ENCODE measurements at places on chromosomes 3 and 15.

GRCh38 chr3:154334973-154335420 lies 10.7 kb upstream of the DHX36 start:
- no peak for DNase-seq

- no peak for DNase-seq
Measured at GRCh38 chr3:161316006-161316689, 55.2 kb downstream of the SPTSSB start.

DNA sequence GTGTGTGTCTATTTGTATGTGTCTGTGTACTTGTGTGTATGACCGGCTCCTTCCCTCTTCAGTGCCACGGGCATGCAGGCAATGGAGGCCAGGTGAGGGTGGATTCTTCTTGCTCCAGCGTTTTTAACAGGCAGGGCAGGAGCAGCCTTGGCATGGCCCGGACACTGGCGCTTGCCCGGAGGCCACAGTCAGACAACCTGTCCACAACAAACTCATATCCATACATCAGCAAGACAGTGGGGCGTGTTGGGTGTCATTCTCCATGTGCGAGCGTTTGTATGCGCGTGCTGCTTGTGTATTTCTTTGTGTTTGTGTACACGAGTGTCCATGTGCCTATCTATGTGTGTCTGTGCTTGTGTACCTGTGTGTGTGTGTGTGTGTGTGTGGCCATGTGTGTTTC lies 29.8 kb downstream of the PTH1R start:
- DNase-seq = no peak

DNA sequence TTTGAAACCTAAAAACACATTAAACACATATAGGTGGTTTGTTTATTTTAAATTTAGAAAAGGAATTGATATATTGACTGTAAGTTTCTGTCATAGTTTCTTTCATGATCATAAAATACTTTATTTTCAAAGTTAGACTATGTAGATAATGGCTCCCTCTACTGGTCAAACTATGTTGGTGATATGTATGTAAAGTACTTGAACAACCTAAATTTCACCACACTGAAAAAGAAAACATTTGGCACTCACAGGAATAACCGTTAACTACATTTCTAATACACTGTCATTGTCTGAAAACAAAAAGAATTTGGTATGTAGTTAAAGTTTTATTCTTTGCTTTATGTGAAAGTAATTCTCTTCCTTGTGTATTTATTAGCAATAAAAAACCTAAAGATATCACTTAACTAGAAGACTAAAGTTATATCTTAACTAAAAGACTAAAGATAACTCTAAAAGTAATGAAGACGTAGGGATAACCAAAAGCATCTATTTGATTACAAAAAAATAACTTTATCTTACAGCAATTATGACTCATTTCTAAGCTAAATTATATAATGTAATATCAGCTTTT lies 427.5 kb downstream of the VGLL3 start:
- no peak for DNase-seq

DNA sequence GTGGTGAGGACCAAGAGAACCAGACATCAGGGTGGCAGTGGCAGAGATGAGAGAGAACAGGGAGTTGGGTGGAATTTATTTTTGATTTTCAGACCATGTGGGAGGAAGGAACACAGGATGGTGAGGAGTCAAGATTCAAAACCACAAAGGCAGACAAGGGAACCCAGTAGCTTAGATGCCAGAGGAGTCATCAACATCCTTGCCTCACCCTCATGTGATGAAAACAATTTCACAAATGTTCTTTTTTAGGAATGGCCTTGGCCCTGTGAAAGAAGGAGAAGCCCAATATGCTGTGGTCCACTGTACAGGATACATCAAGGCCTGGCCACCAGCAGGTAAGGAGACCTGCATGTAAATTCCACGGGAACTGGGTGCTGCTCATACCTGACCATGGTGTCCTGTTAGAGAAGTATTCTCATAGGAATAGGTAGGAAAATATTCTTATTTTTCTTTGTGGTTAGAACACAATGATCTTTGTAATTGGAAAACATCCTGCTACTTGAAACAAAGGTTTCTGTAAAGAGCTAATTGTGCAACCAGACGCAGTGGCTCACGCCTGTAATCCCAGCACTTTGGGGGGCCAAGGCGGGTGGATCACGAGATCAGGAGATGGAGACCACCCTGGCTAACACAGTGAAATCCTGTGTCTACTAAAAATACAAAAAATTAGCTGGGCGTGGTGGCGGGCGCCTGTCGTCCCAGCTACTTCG lies 110.0 kb downstream of the ARNT2 start:
- no peak for DNase-seq
